ENCODE measurements at places on chromosomes 3 and 15.

DNA sequence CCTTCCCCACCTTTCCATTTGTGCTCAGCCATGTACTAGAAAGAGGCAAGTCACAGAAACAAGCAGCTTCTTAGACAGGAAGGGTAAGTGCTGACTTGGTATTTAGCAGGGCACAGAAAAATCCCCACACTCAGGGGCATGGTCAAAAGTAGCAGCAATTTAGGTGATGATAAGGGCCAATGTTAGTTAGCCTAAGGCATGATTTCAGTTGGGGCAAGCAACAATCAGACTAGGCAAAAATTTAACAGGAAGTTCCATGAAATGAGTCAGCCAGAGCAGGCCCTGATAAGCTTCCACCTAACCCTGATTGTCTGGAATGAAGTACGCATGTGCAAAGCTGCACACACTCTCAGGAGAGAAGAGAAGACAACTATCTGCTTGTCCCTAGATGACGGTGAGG, 423.4 kb upstream of the UBE2E2 start:
- no peak for DNase-seq

GRCh38 chr15:40984964-40985363, 31.7 kb downstream of the CHAC1 start:
- DNase-seq, result no peak

DNA sequence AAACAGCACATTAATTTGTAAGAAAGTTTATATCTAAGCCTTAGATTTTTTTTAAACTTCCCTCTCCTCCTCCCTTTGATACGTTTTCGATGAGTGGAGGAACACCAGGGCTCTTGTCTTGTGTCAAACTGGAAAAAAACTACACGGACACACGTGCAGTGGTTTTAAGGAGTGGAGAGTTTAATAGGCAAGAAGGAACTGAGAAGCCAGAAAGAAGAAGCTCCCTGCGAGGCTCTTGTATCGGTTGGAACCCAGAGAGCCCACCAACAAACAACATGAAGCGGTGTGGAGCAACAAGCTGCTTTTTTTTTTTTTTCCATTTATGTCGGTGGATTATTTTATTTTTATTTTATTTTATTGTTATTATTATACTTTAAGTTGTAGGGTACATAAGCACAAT, 18.6 kb downstream of the NDUFB4 start:
- peak; percentile 26 for DNase-seq

- DNase-seq, result no peak
Observed at GRCh38 chr15:73328981-73329380, 39.8 kb downstream of the HCN4 start.

DNA sequence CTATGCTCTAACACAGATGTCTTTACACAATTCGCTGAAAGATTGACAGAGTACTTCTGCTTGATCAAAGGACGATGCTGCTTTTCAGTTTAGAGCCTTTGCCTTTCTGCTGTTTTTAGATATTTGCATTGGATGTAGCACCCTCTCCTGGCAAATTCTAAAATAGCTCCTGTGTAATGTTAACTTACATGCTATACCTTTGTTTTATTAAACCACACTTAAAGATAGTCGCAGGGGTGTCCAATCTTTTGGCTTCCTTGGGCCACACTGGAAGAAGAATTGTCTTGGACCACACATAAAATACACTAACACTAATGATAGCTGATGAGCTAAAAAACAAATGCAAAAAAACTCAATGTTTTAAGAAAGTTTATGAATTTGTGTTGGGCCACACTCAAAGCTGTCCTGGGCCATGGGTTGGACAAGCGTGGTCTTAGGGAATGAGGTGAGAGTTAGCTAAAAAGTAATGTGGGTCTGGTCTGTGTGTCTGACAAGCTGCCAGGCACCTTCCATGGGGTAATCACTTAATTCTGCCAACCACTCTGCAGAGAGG, 62.9 kb downstream of the ATG7 start:
- peak; percentile 61 for DNase-seq

DNA sequence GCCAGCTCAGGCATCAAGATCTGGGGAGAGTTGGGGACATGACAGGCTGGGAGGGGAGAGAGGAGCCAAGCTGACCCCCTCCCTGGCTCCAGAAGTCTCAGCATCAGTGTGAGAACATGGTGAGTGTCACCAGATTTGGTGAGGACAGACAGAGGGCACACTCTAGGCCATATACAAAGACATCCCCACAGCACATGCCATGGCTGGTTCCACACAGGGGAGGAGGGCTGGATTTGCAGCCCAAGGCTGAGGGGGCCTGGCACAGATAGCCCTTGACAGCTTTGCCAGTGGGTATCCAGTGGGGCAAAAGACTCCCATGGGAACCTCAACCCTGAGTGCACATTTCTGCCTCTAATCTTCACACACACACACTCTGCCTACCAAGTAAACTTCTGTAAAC, 10.1 kb upstream of the ANKRD63 start:
- no peak for DNase-seq

DNA sequence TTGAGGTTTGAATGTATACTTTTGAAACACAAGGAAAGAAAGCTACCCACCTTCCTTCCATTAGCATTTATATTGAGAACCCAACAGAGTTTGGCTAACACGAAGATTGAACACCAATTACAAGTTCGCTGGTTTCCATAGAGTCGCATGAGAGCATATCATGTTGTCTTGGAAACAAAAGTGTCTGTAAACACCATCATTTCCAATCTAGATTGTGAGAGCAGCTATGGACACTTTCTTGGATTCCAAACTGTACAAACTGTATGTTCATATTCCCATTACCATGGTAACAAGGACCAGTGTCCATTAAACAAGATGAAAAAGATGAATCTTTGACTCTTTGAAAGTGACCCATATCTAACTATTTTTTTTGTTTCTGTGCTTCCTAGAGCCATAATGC, 529.9 kb upstream of the ROBO1 start:
- DNase-seq, result no peak

GRCh38 chr3:13041113-13041776, 32.0 kb downstream of the IQSEC1 start:
- no peak for DNase-seq

DNA sequence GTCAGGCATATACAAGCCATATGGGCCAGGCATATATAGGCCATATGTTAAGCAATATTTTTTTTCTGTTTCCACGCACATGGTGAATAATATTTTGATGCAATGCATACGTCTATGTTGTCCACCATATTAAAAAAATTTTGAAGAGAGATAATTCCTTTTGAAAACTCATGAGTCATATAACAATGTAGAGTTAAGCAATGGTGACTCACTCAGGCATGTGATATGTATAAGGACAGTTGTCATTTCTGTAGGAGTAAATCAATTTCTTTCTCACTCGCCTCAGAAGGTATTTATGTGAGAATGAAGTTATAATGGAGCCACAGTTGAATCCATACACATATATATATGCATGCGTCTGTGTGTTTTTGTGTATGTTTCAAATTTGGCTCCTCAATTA, 272.6 kb downstream of the EPHA3 start:
- DNase-seq, result no peak

GRCh38 chr3:12840591-12841148, 695 bp downstream of the RPL32 start:
- peak; percentile 58 for DNase-seq

DNA sequence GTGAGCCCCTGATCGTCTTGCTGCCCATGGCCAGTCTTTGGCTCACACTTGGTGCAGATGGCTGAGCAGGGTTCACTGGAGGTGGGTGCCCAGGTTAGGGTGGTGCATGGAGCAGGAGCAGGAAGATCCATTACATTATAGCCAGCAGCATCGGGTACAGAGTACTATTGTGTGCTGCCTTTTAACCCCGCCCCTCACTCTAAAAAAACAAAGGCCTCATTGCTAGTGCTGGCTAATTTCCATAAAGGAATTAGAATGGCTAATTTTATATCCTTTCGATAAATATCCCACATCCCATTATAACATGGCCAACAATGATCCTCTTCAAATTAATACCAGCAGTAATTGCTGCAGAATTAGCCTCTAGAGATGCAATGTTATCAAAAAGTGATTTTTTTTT, 45.8 kb upstream of the PPP4R2 start:
- DNase-seq, result no peak

DNA sequence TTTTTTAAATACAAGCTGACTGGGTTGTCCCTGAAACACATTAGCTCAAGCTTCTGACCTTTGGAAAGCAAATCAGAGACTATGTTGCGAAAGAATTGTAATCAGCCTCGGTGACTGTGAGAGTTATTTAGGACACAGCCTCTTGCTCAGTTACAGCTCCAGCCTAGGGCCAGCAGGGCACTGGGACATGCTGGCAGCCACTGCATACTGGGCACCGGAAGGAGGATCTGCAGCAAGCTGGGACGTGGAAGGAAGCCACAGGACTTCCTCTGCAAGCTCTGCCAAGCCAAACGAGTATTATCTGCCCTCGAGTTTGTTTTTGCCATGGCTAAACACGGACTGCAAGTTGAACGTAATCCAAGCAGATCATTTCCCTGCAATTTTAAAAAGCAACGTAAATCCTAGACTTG, 24.4 kb upstream of the COPG1 start:
- peak; percentile 93 for DNase-seq

DNA sequence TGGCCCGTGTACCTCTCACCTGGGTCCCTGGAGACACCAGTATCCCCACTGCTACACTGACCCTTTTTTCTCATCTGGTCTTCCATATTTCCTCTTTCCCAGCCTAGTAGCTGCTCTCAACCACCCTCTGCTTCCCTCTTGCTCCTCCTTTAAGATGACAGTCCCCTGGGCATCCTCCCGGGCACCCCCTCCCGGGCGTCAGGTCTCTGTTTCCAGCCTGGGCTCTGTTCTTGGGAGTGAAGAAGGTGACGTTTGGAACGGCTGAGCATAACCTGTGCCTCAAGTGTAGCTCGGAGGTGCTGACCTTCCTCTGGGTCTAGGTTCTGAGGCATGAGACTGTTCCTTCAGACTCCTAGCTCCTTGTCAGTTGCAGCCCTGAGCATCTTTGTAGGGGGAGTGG, 101.2 kb downstream of the VGLL4 start:
- no peak for DNase-seq

- peak; percentile 50 for DNase-seq
Observed at GRCh38 chr3:100891033-100891432, 102.2 kb downstream of the ABI3BP start.

DNA sequence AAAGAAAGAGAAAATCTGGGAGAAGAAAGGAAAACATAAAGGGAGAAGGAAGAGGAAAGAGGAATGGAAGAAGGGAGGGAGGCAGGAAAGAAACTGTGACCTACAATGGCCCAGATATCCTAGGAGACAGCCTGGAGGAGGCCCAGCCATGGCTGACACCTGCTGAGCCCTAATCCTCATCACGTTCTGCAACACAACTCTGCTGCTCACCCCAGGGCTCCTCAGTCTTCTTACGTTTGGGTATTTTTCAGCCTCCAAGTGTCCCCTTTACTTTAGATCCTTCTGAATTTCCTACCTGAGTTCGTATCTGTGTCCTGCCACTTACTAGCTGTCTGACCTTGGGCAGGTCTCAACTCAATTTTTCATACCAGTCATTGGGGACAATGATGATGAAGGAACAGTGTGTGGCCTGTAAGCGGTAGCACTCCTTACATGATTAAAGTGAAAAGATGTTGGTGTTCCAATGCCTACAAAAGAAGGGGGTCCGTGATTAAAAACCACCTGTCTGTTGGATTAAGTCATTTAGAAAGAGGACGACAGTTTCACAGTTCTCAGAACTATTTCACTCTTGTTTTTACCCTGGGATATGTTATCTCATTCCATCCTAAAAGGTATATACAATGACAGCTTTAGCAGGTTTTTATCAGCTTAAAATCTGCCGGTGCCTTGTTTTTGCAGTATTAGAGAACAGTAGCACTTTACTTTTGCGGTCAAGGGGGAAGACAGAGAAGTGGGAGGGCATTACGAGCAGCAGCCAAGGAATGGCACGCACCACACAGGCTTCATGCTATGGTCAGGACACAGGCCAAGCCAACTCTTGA, 47.4 kb downstream of the CCR4 start:
- no peak for DNase-seq

DNA sequence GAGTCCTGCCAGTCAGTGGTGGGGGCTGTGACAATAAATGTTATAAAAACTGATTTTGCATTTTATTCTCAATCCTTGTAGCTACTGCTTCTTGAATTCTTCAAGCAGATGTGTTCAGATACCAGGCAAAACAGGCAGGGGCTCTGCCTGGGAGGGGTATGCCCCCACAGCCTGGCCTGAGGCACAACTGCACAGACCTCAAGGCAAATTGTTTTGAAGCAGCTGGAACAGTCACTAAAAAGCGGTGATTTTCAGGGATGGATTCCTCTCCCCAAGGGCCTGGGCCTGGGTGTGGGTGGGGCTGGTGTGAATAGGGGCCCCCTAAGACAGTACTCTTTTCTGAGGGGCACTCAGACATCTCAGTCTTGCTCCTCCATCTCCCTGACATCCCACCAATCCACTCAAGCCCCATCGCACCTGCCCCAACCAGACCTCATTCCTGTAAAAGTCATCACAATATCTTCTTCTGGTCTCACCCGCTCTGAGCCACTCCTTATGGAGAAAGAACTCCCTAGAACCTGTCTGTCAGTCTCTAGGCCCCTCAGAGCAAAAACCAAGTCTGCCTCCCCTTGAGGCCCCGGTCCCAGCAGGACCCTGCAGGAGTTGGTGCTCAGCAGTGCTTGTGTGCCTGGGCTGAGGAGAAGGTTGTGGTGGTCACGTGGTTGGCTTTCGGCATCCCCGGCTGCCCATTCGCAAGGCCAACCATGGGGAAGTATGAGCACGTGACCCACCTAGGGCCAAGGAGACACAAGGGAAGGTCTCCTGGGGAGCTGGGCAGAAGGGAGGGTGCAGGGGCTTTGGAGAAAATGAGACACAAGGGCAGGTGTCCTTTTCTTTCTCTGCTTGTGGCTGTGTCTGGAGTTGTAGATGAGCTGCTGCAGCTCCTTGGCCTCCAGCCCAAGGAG, 2.9 kb upstream of the PSTPIP1 start:
- DNase-seq, result peak; percentile 57

DNA sequence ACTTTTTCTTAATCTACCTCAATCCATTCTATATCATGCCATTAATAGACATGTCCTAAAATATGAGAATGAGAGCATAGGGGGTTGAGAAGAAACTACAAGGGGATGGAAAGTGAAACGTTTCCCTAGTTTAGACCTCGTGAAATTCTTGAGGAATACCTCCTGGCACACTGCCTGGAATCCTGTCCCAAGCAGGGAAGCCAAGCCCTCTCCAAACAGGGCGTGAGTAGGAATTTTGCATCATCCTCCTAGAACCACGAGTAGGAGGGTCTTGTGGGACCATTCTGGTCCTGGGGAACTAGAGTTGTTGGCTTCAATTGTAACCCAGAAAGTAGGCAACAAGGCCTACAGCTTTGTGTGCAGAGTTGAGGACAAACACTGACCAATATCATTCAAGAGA, 19.6 kb upstream of the C3orf80 start:
- no peak for DNase-seq

All from suppressor macrophage treated with lipopolysaccharide for 1 hour (primary cell).